ENCODE measurements at places on chromosomes 6 and 20.

- no peak for DNase-seq
Measured at GRCh38 chr6:43103253-43103876, 27.3 kb downstream of the PTK7 start.

DNA sequence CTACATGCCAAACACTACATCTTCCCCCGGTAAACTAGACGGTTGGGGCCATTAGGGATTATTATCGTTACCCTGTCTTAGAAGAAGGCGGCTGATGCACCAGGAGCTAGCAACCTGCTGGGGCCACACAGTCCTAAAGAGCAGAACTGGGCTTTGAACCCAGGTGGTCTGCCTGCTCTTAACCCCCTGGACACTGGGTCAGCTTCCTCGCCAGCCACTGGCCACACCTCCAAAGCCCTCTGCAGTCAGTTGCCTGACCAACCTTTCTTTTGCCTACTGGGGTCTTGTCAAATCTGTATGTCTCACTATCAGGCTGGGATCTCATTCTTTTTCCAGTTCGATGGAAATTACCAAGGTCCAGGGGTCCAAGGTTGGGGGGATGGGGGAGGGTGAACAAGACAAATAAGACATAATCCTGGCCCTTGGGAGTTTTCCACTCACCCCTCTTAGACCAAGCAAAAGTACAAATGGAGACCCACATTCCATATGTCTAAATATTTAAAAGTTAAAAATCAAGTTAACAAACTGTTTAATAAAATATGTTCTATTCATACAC is 34.0 kb upstream of the FOXP4 start:
- DNase-seq, result no peak

GRCh38 chr6:7215131-7215530 is 97.9 kb downstream of the SSR1 start:
- DNase-seq, result no peak

DNA sequence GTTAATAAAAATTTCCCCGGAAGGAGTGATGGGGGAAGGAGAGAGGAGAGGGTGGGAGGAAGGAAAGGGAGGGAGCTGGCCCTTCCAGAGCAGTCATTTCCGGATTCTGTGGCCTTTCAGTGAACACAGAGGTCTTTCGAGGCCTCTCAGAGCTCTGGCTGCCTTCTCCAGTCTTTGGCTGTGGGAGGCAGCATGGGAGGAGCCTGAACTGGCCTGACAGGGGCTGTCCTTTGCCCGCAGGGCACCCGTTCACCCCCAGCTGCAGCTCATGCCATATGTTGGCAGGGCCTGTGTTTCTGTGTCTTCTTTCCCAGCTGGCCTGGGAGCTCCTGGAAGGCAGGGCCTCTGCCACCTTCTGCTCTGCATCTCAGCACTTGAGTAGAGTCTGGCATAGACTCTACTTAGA is 95.5 kb downstream of the PPP1R14C start:
- DNase-seq, result no peak

DNA sequence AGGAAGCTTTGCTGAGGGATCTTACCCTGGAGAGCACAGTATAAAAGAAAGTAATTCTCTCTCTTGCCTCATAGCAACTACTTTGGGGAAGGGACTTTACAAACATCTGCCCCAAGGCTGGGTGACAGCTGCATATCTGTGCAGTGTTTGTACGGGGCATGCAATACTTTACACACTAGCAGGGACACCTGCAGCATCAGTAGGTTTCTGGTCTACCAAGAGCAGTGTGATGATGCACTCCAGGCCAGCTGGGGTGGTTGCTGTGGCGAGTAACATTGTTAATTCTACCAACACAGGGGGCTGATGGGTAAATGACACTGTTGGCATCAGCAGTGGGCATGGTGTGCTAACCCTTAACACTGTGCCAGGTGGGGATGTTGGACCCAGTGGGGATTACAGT is 48.0 kb downstream of the ADTRP start:
- no peak for DNase-seq

DNA sequence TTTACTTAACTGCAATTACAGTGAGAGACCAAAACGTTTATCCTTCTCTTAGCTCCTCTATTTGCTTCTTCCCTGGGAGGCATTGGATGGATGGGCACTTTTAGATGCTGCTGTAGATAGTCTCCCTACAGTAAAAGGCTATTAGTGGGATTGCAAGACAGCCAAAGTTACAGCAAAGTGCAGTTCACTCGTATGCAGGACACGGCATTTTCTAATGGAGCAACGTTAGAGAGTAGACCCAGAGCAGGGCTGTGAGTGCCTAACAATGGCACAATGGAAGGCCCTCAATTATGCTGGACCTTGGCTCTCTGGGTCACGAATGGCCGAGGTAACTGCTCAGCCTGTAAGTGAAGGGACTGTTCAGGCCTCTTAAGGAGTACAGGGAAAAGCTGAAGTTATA is 605.8 kb upstream of the NOX3 start:
- DNase-seq, result no peak

DNA sequence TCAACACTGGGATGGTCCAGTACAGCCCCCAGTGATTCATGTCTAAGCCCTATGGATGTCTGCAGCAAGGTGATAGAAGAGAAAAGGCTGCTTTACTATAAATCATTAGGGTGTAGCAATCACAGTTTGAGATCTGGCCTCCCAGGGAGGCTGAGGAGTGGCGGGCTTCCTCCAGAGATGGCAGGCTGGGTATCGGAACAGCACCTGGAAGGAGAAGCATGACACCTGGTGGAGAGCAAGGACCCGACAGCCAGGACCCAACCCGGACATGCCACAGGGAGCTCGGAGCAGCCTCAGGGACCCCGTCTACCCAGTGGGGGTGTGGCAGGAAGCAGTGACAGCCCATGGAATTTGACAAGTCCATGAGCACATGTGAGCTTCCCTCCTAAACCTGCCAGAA is 114.8 kb upstream of the CD93 start:
- no peak for DNase-seq

DNA sequence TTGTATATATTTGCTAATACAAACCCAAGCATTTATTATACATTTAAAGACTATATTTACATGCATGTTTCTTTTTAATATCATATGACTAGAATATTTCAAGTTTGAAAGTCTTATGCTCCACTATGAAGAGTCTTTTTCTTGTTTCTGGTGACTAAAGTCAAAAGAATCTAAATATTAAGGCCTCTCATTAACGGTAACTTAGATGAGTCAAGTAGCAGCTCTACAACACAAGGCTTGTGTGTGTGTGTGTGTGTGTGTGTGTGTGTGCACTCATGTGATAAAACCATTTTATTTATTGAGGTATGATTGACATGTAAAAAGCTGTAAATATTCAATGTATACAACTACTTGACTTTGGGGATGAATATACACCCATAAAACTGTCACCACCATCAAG is 275.6 kb downstream of the TFAP2B start:
- no peak for DNase-seq

DNA sequence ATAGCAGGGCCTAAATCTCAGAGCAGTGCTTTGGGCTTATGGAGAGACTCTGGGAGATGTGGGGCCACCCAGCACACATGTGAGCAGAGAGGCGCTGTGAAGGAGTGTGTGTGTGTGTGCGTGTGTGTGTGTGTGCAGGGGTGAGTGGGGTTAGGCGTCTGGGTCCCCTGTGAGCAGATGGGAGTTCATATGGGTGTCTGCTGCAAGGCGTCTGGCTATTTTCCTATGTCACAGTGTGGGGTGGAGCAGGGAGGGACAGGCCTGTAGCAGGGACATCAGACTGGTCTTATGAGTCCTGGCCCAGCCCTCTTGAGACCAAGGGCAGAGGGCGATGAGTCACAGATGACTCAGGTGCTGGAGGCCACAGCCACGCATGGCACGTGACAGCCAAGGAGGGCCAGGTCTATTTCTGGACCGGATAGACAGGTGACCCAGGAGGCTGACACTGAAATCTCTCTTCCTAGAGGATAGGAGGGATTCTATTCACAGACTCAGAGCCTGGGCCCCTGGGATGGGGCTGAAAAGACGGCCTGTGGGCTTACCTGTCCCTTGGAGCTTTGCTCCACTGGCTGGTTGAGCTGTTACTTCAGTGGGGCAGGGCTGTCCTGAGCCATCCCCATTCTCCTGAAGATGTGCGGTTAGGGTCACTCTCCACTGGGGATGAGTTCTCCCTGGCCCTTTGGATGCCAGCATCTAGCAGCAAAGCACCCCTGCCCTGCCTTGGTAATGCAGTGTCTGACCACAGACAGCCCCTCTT is 28.9 kb downstream of the VEGFA start:
- DNase-seq, result no peak

DNA sequence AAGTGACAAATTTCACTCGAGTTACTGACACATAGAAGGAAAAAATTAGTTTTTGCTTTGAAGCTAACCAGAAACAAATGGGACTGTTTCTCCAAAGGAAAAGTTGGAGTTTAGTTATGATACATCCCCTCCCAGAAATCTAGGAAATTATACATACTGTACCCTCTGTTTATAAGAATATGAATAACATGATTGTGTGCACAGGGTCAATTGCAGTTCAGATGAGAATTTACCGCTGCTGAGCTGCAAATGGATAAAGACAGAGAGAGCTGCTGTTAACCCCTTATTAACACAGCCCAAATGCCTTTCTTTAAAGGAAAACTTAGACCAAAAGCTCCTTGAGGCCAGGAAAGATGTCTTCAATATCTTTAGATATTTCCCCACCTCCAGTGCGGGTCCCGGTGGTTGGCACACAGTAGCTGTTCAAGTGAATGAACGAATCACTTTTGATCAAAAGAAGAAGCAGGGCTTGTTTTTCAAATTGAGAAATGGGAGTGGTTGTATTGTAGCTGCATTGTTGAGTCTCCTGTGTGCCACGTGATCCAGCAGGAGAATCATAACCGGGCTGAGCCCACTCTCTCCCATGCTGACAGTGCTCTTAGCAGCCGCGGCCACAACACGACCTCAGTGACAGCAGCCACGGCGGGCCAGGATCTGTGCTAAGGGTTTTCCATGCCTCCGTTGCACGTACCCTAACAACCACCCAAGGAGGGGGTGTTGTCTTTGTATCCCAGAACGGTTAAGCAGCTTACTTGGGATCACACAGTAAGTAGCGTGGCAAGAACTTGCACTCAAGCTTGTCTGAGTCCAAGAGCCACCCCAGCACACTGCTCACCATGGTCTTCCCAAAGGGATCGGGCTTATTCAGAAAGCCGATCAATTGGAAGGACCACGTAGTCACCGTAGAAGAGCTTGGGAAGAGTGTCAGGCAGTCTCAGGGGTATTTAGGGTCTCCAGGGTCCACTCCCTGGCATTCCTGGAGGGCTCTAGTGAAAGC is 53.5 kb upstream of the BMP6 start:
- no peak for DNase-seq

GRCh38 chr6:98548301-98548700 is 286.1 kb upstream of the POU3F2 start:
- no peak for DNase-seq

GRCh38 chr20:54107181-54107580 is 36.8 kb upstream of the BCAS1 start:
- no peak for DNase-seq

GRCh38 chr6:146928503-146928902 is 275.7 kb upstream of the STXBP5 start:
- no peak for DNase-seq

GRCh38 chr6:30882759-30883684 is 1.3 kb upstream of the DDR1 start:
- DNase-seq, result no peak

DNA sequence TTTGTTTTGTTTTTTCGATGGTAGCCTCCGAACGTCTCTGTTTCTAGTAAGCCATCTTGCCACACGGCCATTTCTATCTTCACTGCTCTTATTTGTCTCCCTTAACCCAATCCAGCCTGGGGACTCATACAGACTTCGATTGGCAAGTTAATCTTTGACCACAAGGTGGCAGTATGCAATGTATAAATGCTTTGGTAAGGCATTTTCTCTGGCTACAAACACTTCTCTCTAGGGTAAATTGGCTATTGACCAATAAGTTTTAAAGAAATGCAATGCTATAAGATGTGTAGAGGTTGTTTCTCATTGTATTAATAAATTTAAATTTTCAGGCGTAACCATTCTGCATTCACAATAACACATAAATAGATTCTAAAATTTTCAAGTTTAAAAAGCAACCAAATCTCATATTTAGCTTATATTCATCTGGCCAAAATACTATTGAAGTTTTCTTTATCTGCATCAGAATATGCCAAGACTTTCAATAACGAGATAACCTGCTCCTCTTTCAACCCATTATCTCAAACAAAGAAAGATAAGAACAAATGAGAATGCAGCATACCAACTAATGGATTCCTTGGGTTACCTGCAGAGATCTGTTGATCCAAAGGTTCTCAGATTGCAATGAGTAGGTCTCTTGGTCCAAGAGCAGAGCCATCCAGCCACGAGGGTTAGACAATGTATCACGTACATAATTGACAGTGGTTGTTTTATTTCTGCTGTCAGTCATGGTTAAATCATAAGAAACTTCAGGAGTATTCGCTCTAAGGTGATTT is 231.9 kb downstream of the PKHD1 start:
- DNase-seq, result peak; percentile 3

Measured in NCI-H2107 (cell line).